Vagina (tissue), 2 donors: ENCODE measurements at places on chromosomes 6 and 20.

DNA sequence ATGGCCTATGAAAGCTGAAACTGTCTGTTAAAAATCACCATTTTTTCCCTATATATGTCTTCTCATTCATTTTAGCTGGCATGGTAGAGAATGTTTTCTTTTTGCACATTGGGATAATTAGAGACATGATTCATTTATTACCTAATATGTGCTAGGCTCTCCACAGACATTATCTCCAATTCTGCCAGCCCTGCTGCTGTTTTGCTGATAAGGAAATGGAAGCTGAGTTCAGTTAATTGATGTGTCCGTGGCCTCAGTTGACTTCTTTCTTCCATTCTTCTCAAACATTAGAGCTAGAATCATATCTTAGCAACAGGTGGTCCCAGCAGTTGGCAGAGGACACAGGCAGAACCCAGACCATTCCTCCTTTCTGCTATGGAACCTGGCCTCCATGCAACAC is 644.1 kb upstream of the CITED2 start:
- no peak for DNase-seq

GRCh38 chr6:123030282-123030681 is 34.2 kb downstream of the CLVS2 start:
- DNase-seq = no peak

DNA sequence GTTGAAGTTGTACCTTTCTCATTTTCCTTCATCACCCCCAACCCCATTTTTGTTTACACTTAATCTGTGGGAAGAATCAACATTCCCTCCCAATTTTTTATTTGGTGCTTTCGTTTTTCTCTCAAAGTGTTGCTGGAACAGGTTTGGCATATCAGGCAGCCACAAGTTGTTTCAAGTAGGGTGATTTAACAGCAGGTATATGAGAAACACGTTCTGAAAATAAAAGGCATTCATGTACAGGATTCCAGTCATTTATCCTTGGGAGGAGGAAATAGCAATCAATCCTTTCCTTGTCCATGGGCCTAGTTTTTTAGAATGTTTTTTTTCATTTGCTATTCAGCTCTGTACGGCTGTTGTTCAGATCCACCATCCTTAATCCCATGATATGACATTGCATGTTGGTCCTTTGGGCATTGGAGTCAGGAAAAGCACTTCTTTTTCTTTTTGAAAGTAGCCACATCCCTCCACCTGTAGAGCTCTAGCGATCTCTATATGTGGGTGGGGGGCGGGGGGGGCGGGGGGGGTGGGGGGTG is 120.2 kb downstream of the JARID2 start:
- DNase-seq = no peak

GRCh38 chr6:13113981-13114593 is 214.2 kb downstream of the TBC1D7 start:
- no peak for DNase-seq

DNA sequence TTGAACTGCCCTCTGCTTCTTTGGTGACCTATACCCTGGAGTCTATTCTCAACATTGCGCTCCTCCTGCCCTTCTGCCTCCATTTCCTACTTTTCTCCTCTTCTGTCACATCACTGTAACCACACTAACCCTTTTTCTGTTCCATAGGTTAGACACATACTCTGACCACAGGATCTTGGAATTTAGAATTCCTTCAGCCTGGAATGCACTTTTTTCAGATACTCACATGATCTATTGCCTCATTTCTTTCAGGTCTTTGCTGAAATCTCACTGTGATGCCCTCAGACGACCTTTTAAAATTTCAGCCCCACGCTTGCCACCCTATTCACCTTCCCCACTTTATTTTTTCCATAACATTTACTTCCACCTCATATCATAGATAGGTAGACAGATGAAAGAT is 5.1 kb downstream of the VNN1 start:
- DNase-seq = no peak
